Islet precursor cell (in vitro differentiated cells): ENCODE measurements at places on chromosomes 5 and 9.
A peak's percentile ranks its signal among the peaks of the same experiment; 100 is the strongest.

DNA sequence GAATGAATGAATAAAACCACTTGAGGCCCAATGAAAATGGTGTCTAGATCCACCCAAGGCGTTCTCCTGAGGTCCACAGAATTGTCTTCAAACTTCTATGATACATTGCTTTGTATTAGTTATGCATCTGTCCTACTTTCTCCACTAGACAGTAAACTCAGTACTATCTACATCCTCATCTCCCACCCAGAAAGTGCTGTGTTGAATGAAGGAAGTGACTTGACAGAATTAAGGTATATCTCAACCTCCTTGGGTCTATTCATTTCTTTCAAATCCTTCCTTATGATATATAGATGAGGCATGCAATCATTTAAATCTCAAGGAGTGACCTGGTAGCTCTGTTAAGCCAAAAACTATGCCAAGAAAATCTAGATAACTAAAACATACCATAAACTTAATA, 15.7 kb upstream of the PDCL start:
- no peak for DNase-seq

DNA sequence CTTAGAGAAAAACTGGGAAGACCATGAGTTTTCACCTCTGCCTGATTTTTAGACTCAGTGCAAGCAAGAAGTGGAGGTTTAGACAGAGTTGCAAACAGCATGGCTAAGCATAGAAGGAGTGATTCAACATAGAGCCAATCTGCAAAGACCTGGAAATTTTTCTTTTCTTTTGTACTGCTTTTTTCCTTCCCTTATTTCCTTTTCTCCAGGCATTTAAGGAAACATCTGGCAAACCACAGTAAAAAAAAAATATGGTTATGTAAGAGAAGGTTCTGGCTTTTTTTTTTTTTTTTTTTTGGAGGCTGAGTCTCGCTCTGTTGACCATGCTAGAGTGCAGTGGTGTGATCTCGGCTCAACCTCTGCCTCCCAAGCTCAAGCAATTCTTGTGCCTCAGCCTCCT, 16.6 kb upstream of the DCAF12 start:
- DNase-seq, result no peak

DNA sequence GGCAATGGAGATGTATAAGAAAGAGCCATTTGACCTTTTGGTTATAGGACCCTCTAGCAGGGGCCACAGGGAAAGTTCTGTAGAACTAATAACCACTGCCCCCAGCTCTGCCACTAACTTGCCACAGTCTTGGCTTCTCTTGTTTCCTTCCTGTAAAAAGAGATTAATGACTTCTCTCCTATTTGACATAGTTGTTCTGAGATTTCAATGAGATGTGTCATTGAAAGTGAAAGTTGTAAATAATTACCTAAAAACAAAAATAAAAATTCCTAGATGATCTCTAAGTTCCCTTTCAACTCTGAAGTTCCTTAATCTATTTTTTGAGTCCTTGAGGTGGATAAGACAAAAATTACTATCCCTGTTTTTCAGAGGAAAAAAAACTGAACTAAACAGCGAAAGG, 1.4 kb upstream of the KIF12 start:
- no peak for DNase-seq

DNA sequence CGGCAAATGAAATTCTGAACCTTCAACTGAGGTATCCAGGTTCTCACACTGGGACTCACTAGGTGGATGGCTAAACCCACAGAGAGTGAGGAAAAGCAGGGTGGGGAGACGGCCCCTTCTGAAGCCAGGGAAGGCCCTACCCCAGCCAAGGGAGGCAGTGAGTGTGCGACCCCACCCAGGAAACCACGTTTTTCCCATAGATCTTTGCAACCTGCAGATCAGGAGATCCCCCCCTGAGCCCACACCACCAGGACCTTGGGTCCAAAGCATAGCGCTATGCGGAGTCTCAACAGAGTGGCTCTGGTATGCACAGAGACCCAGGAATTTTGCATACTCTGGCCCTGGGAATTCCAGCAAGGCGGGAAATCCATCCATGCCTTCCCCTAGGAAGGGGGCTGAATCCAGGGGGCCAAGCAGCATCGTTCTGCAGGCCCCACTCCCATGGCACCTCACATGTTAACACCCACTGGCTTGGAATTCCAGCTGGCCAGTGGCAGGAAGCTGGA, 19.9 kb downstream of the DTWD2 start:
- DNase-seq, result no peak

DNA sequence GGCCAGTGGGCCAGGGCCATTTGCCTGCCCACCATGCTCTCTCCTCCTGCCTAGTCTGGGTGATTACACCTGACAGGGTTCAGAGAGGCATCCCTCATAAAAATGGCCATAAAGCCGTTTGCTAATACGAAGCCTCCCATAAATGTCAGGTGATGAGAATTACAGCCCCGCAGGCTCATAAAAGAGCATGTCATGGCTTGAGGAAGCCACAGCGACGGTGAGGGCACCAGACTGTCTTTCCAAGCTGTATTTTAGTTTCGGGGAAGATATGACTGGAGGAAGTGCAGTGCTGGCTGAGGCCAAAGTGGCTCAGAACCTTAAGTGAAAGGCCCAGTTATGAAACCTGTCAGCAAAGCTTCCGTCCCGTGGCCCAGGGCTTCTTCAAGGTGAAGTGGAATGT, 18.5 kb upstream of the TCERG1 start:
- no peak for DNase-seq

DNA sequence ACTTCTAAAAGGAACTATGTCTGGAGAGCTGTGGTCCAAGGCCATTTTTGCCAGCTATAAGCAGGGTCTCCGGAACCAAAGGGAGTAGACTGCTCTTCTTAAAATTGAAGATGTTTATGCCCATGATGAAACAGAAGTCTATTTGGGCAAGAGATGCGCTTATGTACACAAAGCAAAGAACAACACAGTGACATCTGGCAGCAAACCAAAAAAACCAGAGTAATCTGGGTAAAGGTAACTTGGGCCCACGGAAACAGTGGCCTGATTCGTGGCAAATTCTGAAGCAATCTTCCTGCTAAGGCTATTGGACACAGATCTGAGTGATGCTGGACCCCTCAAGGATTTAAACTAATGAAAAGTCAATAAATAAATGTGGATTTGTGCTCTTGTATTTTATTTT, 29.7 kb upstream of the GLDC start:
- no peak for DNase-seq

GRCh38 chr5:2129568-2130272, 247.0 kb upstream of the IRX4 start:
- no peak for DNase-seq

- DNase-seq, result peak; percentile 98
Measured at GRCh38 chr5:141883184-141883891, 5.1 kb upstream of the PCDH1 start.

DNA sequence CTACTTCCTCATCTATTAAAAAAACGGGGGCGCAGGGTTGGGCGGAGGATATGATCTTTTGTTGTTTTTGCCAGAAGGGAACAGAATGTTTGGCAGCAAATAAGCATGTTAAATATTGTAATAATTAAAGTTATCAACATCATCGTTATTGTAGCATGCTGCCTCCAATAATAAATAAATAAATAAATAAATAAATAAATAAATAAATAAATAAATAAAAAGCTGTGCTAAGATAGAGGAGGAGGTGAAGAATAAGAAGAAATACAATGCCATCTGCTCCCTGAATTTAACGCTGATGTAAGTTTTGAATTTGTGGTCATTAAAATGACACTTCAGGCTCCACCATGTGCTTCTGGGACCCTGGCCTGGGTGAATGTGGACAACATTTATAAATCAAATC, 508.0 kb upstream of the TNC start:
- no peak for DNase-seq

DNA sequence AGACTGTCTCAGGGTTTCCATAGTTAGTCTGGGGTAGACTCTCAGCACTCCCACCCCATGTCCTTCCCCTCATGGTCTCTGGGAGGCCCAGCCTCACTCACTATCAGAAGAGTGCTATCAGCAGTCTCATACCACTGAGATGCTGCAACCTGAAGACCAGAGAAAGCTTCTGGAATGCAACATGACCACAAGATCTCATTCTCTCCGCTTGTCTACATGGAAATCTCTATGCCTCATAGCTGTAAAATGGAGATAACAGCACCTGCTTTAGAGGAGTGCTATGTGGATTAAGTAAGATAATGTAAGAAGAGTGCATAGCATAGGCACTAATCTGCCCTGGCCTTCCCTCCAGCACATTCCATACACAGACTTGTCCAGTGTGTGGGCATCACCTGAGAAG, 47.0 kb upstream of the ZNF169 start:
- peak; percentile 60 for DNase-seq

DNA sequence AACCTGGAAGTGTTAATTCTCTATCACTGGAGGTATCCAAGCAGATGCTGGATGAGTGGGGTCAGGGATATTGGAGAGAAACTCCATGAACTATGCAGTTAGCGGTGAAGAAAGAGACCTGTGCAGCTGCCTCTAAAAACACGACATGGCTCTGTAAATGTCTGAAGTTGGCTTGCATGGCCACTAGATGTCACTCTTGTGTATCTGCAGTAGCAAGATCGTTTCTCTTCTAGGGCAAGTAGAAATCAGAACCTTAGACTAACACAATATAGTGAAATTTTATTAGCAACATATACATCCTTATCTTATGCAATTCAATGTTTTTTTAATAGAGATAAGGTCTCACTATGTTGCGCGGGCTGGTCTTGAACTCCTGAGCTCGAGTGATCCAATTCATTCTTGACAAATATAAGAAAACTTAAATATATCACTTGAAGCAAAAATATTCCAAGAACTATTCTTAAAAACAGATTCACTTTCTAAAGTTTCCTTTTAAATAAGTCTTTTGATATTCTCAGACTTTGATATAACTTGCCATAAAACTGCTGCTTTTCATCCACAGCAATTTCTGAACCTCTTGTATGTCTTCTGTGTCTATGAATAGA, 2.9 kb downstream of the OR2S2 start:
- peak; percentile 80 for DNase-seq

GRCh38 chr9:124593200-124593599, 86.0 kb upstream of the NR5A1 start:
- no peak for DNase-seq

GRCh38 chr5:168670881-168671575, 91.9 kb upstream of the PANK3 start:
- peak; percentile 80 for DNase-seq

GRCh38 chr5:175689147-175689991, 31.5 kb downstream of the HRH2 start:
- DNase-seq, result no peak

DNA sequence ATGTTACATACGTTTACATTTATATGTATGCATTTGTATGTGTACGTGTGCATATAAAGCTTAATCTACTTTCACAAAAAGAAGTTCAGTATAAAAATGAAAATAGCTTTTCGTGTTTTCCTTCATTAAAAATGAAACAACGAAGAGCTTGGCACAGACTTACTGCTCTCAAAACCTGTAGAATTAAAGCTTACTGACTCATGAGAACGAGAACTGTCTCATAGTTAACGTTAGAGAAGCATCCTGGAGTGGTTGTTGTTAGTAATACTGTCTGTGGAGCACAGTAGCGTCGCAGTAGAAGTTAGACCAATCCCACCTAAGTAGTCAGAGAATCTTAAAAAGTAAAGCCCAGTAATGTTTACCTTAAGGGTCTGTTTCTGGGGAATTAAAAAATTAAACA, 1.3 kb downstream of the MAT2B start:
- no peak for DNase-seq

DNA sequence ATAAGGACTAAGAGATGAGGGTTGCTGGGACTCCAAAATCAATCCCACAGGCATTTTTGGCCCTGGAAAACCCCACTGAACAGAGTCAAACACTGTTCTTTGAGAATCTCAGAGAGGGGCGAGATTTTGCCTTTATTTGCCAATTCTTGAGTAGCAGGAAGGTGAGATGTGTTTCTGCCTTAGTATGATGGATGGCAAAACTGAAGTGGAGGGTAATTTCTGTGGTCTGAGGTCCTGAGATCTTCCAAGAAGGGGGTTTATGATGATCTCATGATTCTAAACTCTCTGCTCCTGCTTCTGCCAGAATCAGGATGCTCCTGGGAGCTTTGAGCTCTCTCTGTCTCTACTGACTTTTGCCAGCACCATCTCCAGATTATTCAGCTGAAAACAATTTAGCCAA, 174.8 kb upstream of the CLINT1 start:
- DNase-seq, result peak; percentile 9

DNA sequence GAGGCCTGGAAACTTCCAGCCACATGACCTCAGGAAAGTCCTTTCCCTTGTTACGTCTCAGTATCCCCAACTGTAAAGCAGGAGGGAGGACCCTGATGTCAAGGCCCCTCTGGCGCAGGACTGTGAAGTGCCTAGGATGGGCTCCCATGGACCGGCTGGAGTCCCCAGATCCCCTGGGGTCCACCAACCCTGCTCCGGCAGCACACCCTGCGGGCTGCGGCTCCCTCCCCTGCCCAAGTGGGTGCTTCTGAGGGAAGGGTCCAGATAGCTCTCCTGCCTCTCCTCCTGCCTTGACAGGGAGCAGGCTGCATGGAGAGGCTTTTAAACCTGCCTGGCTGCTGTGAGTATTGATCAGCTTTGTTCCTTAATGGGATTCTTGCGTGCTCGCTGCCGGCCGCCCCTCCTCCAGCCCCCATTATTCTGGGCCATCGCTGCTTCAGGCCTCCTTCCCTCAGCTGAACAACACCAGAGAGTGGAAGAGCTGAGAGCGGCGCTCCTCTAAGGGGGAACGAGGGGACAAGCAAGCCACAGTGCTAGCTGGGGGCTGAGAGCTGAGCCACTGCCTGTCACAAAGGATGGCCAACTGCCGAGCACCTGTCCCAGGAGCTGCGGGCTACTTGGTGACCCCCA, 25.6 kb upstream of the NTNG2 start:
- no peak for DNase-seq

GRCh38 chr5:170145462-170145861, 39.8 kb downstream of the FOXI1 start:
- DNase-seq, result peak; percentile 47

GRCh38 chr9:74963056-74963455, 10.3 kb upstream of the C9orf40 start:
- no peak for DNase-seq

GRCh38 chr5:17346811-17347210, 129.4 kb downstream of the BASP1 start:
- DNase-seq, result no peak

DNA sequence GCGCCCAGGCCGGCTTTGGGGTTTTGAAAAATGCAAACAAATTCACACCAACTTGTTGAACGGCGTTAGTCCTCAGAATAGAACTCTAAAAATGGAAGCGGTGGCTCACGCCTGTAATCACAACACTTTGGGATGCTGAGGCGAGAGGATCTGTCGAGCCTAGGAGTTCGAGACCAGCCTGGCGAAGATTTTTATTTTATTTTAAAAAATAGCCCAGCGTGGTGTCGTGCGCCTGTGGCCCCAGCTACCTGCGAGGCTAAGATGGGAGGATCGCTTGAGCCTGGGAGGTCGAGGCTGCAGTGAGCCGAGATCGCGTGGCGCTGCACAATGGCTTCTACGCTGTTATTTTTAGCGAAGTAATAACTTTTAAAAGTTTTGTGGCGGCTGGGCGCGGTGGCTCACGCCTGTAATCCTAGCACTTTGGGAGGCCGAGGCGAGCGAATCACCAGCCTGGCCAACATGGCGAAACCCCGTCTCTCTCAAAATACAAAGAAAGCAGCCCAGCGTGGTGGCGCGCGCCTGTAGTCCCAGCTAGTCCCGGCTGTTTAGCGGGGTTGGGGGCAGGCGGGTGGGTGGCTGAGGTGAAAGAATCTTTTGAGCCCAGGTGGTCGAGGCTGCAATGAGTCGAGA, 694 bp upstream of the PLIN2 start:
- DNase-seq, result peak; percentile 80

- DNase-seq, result no peak
Measured at GRCh38 chr9:86902176-86902575, 45.1 kb downstream of the GAS1 start.
